NCI-H2029 (cell line): ENCODE measurements at places on chromosomes 1 and 21.
A peak's percentile ranks its signal among the peaks of the same experiment; 100 is the strongest.

DNA sequence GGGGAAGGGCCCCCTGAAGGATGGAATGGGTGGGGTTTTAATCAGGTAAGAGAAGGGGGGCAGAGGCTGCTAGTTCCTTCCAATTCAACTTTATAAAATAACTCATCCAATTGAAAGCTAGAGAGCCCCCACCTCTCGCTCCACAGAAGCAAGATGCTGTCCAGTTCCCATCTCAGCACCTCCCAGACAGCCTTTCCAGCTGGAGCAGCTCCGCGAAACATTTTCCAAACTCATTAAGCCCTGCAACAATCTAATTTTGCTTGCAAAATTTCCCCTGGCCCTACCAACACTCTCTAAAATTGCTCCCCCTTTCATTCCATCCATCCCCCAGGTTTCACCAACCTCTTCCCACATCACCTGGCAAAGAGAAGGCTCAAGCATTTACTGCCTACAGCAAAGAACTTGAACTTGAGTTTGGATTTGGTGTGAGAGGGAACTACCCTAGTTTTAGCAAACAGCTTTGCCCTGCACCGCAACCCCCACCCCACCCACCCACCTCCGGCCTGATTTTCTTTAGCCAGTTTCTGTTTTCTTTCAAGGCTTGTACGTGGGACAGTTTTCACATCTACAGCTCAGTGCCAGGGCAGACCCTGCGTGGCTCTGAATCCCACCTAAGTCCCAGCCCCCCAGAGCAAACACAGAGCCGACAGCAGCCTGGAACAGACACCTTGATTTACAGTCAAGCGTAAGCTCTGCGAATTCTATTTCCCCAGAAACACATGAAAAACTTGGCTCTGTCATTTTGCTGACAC is 46.7 kb downstream of the SYF2 start:
- DNase-seq = no peak

DNA sequence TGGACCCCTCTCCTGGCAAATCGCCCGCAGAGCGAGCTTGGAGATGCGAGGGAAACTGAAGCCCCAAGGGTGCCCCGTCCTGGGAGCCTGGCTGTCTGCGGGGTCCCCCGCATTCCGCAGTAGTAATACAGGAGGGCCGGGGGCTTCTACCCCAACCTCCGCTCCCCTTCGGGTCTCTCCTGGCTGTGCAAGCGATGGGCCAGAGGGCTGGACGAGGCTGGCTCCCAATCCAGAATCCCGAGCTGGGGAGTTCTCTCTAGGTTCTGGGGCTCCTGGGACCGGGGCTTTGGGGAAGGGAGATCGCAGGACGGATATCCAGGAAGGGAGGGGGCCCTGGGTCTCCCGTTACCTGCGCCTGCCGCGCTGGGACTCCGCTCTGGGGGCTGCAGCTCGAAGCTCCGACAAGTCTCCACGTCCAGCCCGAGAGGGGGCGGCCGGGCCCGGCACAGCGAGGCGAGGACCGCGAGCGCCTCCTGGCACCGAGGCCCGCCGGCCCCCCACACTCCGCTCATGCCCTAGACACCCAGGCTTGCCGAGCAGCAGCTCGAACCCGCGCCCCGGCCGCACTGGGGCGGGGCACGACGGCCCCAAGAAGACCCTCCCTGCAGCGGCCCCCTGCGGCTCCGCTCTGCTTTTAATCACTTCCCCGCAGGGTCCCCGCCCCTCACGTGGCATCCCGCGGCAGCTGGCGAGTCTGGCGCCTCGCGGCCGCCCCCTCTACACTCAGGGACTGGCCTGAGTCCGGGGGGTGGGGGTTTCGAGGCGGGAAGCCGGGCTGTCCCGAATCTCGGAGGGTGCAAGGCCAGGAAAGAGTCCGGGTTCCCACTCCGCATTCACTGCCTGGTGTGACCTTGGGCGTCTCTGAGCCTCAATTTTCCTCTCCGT is at the start of gene SYT6:
Gene SYT6, minus strand, starts transcription at position 609 of the 885 bp plus-strand sequence. Its CDS starts 97 bp downstream, at position 512.
- no peak for DNase-seq

DNA sequence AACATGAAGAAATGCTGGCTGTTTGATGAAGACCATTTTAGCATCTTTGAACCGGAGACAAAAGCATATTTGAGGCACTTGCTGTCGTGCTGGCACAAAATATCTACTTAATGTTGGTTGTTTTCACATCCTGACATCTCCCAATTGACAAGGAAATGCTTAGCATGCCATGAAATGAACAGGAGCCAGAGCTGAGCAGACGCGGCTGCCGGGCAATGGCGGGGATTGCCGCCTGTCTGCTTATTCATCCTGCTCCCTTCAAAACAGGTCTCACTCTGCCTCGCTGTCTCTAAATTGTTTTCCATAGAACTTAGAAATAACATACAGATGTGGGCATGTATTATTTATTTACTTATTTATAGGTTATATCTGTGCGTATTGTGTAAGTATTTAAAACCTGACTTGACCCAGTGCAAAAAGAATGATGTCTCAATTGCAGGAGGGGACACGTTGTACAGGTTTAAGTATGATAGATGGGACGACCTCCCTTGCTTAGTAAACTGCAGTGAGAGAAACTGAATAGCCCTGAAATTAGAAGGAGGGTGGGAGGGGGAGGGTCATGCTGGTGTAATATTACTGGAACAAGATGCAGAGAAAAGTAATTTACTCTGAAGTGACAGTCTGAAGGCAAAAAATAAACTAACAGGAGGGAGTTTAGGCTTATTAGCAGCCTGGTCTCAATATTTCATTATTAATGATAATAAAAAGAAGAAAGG is 590.4 kb upstream of the PLXNA2 start:
- no peak for DNase-seq

GRCh38 chr1:201566933-201567801 is 28.2 kb downstream of the NAV1 start:
- DNase-seq = no peak

GRCh38 chr1:242828828-242829227 is 304.3 kb upstream of the PLD5 start:
- DNase-seq = no peak

GRCh38 chr1:8402109-8402710 is 84.3 kb downstream of the SLC45A1 start:
- no peak for DNase-seq

- DNase-seq = no peak
These were observed 8.0 kb downstream of the NOL9 start for GRCh38 chr1:6546326-6546725.

DNA sequence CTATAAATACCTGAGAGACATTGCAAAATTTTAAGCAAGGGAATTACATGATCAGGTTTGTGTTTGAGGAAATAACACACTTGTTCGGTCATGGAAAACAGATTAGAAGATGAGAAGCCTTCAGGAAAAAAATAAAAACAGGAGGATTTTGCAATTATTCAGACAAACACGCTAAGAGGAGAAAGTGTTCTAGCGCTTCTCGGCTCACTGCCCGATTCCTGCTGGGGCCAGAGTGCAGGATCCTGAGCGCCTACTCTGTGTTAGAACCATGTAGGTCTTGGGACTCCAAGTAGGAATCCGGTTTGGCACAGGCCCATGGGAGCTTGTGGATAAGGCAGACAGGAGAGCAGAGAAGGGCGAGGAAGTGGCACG is 8.1 kb upstream of the PRELP start:
- no peak for DNase-seq

- DNase-seq = no peak
These were observed 16.0 kb upstream of the PLEKHG5 start for GRCh38 chr1:6507461-6507911.

DNA sequence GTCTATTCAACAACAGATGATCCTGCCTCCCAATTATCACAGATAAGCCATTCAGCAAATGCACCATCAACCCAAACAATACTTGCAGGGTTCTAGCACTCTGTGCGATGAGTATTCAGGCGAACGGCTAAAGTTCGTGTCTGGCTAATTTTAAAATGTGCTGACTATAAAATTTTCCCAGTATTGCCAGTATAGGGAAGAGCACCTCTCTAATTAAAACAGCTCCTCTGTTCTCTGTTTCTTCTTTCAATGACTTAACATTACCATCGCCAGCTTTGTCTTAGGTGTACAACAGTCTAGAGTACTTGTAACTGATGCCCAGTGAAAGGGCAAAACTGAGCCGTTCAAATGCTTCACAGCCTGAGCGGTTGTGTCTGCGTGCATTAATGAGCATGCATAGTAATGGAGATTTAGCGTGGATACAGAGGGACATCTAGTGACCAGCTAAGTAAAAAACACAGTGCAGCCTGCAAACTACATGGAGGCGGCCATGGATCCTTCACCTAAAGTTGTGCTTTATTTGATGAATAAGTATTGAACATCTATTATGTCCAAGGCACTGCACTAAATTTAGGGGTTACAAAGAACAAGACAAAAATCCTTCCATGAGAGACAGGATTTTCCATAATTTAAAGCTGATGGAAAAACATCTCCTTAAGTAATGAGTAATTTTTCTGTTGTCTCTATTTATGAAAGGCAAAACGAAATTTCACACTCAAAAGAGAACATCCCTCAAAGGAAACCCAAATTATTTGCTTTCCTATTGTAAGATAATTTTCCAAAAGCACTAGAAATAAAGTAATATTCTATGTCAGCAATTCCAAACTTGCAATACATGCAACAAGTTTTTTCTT is 120.0 kb downstream of the SETD4 start:
- peak; percentile 82 for DNase-seq

GRCh38 chr1:204505674-204506200 is 10.5 kb upstream of the MDM4 start:
- no peak for DNase-seq

GRCh38 chr1:80896781-80897356 is 903.9 kb upstream of the ADGRL2 start:
- DNase-seq = no peak

GRCh38 chr1:169105087-169105433 is 1.4 kb upstream of the ATP1B1 start:
- no peak for DNase-seq

GRCh38 chr1:180234369-180235076 is 4.5 kb downstream of the LHX4 start:
- no peak for DNase-seq

DNA sequence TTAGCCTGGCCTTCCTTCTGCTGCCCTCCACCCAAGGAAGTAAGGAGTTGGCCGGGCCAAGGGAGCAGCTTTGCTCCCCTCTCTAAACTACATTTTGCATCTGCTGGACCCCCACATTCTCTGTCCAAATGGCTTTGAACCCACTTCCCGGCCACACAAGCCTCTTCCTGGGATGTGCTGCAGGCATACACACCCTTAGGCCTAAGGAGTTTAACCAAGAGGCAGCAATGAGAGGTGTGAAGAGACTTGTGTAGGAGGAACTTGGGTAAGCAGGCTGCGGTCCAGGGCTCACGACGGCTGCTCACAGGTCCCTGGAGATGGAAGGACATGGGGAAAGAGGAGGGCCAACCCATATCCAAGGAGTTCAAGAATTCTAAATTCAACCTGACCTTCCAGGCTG is 196.7 kb upstream of the SGIP1 start:
- no peak for DNase-seq

DNA sequence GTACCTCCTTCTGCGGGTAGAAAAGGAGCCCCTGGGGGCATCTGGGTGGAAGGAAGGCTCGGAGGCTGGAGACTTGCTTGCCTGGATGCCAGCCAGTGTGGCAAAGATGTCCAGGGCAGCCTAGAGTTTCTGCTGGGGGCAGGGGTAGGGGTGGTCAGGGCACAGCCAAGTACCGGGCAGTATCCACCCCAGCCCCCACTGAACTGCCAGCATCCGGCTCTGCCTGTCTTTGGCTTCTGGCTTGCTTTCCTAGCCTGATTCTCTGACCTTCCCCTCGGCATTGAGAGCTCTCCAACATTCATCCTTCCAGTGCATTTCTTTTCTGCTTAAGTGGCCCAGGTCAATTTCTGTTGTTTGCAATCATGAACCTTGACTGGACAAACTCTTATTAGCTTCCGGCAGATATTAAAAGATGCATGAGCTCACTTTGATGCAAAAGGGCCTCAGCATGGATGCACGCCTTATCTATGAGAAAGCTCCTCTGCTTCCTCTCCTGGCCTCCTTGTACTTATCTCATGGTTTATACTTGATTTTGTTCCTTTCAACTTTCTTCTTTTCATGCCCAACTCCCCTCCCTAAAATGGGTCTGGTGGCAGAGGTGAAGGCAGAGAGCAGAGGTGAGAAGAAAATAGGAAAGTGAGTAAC is 116.9 kb downstream of the HLCS start:
- DNase-seq = peak; percentile 31

DNA sequence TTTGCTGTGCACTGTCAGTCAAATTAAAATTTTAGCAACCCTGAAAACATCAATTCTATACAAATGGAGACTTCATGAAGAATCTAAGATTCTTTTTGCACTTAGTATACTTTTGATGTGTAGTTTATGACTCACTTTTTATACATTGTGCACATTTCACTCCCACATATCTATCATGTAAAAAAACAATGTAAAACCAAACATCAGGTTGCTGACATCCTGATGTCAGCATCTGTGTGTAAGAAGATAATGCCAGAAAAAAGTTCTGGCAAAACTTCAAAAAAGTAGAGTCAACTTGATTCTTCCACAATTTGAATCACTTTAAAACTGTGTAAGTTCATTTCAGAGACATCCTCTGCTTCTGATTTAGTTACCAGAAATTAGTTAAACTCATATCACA is 115.7 kb downstream of the CENPF start:
- DNase-seq = no peak

GRCh38 chr1:236568285-236568894 is 35.9 kb downstream of the HEATR1 start:
- DNase-seq = no peak

DNA sequence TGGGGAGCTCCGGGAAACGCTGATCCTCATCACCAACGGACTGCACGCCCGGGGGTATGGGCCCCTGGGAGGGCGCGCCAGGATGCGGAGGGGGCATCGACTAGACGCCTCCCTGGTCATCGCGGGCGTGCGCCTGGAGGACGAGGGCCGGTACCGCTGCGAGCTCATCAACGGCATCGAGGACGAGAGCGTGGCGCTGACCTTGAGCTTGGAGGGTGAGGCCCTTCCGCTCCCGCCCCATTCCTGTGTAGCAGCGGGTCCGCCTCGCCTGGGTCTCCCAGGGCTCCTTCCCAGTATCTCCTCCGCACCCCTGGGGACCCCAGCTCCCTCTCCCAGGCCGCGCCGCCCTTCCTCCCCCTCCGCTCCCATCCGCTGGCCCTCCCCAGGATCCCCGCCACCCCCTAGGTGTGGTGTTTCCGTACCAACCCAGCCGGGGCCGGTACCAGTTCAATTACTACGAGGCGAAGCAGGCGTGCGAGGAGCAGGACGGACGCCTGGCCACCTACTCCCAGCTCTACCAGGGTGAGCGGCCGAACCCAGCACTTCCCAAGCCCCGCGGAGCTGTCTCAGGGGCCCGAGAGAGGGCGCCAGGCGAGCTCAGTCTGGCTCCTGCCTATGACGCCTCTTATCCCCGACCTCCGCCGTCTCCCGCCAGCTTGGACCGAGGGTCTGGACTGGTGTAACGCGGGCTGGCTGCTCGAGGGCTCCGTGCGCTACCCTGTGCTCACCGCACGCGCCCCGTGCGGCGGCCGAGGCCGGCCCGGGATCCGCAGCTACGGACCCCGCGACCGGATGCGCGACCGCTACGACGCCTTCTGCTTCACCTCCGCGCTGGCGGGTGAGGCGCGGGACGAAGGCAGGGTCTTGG is 5.0 kb downstream of the HAPLN2 start:
- no peak for DNase-seq
